ENCODE measurements at places on chromosomes 2 and 18.

DNA sequence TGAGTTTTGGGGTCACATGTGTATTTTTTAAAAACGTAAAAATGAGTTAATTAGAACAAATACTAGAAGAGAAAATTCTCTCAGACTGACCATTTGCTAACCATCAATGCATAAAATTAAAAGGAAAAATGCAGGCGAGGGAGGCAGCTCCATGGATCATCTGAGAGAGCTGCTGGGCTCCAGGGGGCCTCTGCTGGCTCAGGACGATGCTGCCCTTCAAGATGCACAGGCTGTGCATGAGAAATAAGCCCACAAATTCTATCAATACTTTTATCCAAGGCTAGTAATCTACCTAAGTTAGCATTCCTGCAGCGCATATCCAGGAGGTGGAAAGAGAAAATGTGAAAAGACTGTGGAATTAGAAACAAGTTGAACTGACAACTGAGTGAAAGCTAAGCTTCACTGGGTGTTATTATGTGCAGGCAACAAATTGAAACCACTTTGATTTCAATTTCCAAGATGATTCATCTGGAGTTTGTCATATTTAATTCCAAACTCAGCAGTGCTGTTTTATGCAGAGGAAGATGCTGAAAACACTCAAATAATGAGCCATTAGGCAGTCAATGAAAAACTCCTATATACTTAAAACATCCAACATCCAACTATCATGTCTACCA lies 261.1 kb downstream of the NBAS start:
- DNase-seq = no peak

DNA sequence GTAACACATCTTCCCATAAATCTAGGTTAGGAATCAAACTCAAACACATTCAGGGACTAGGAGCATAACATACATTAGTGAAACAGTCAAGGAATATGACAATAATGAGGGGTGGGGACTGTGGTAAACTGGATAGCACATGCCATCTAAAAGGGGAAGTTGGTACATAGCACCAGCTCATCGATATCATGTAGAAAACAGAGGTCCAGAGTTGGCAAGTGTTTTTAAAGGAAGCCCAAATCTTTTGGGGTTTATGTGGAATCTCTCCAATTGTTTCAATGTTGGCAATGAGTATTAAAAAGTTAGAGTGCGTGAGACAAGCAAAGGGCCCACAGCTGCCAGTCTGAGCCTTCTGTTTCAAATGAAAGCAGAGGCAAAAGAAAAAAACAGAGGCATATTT lies 24.4 kb downstream of the KLF7 start:
- DNase-seq = no peak

DNA sequence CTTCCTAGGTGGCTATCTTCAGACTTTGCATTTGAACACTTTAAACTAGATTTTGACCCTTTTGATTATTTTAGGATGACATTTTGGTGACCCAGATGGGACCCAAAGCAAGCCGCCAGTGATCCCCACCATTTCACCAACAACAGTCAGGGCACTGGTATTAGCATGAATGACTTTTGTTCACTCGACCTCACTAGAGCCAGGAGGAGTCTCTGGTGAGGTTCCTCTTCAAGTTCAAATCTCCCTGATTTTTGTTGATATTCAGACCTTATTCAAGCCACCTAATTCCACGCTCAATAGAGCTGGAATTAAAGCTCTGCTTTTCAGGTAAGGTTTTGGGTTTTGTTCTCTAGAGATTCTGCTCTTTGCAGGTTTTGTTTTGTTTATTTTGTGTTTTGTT lies 202.3 kb downstream of the MREG start:
- no peak for DNase-seq

DNA sequence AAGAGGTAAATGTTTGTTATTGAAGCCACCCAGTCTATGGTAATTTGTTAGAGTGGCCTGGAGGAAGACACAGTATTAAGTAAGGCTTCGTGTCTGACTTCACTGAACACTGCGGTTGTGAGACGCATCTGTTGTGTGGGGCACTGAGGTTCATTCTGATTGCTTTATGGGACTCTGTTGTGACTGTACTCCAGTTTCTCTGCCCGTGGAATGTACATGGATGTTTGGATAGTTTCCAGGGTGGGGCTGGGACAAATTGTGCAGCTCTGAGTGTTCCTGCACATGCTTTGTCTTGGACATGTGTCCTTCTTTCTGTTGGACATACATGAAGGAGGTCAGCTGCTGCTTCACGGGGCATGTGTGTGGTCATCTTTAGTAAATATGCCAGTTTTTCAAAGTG lies 58.6 kb downstream of the ODC1 start:
- no peak for DNase-seq

- DNase-seq = no peak
These were observed 44.2 kb upstream of the SALL3 start for GRCh38 chr18:78935406-78935805.

DNA sequence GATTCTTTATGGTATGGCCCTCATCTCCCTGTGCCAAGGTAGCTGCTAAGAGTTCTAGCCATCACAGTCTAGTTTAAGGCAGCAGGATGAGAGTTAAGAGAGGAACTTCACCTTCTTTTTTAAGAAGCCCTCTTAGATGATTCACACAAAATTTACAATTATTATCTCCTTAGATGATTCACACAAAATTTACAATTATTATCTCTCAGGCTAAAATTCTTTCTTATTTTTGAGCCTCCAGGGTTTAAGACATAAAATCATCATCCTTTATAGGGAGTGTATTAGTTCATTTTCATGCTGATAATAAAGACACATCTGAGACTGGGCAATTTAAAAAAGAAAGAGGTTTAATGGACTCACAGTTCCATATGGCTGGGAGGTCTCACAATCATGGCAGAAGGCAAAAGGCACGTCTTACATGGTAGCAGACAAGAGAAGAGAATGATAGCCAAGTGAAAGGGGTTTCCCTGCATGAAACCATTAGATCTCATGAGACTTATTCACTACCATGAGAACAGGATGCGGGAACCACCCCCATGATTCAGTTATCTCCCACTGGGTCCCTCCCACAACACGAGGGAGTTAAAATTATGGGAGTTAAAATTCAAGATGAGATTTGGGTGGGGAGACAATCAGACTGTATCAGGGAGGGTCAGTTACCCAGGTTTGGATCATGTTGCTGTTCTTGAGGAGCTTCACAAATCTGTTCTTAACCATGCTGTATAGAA lies 133.0 kb upstream of the MYO3B start:
- DNase-seq = no peak

- DNase-seq = no peak
These were observed 18.2 kb upstream of the ADAM17 start for GRCh38 chr2:9573840-9574239.

DNA sequence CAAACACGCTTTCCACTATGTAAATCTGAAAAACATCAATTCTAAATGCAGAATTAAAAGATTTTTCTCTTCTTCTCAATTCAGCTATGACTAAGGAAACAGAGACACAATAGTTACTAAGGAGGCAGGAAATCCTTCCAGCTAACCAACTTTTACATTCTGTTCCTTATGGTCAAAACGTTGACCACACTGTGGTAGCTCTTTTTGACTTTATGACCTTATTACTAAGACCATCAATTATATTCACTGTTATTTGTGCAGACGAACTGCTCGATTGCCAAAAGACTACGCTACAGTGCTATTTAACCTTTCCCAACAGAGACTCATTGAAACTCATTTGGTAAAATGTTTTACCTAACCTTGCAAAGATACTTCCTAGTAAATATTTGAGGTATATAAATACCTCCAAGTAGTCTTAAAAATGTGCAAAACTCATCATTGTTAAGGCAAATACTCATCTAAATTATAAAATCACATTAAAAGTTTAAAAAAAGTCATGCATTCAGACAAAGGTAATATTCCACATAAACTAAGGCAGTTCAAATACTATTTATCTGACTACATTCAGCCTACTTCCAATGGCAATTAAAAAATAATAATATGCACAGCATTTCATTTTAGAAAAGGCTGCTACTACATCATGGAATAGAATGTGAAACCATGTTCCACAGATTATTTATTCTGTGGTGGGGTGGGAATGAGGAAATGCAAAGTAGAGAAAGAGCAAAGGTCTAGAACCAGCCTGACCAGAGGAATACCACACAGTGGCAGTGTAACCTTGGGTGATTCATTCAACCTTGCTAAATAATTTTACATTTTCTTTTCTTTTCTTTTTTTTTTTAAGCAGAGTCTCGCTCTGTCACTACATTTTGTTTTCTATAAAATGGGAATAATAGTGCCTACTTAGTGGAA lies 139.9 kb downstream of the THADA start:
- DNase-seq = no peak

DNA sequence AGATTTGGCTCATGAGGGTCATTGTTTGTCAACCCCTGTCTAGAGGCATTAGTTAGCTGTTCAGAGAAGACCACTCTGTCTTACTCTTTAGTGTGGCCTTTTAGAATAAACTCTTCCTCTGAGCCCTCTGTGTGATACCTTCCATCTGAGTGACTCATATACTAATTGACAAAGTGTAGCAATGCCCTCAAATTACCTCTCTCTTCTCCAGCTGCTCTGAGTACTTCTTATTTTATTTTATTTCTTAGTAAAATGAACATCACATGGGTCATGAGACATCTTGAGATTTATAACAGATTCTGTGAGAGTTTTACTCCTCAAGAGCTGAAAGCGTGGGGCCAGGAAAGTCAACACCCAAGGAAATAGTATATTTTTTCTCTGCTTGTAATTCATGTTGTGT lies 67.4 kb downstream of the KCTD18 start:
- DNase-seq = no peak

DNA sequence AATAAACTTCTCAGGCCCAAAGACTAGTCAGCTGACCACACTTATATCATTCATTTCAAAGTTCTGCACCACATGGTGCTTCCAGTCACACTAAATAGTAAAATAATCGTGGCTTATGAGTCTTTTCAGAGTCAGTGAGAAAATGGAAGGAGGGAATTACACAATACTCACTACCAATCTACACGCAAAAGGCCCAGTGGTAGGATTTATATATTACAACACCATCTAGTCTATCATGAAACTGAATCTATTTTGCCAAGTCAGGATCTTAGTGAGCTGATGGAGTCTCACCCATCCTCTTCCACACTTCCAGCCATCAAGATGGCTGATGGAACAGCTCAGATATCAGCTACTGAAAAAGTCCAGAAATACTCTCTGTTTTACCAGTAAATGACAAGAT lies 21.9 kb downstream of the INO80D start:
- DNase-seq = no peak

DNA sequence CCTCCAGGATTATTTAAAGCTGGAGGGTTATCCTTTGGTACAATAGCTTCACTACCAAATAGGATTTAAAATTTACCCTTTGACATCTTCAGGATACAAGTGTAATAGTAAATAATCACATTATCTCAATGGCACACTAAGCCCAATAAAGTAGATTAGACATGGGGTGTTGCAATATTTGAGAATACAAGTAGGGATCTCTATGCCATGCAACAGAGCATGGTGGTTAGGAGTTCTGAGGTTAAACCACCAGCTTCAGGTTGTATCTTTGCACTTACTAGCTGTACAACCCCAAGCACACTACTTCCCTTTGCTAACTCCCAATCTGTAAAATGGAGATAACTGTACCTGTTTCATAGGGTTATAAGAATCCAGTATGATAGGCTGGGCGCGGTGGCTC lies 6.2 kb downstream of the MBD2 start:
- no peak for DNase-seq

DNA sequence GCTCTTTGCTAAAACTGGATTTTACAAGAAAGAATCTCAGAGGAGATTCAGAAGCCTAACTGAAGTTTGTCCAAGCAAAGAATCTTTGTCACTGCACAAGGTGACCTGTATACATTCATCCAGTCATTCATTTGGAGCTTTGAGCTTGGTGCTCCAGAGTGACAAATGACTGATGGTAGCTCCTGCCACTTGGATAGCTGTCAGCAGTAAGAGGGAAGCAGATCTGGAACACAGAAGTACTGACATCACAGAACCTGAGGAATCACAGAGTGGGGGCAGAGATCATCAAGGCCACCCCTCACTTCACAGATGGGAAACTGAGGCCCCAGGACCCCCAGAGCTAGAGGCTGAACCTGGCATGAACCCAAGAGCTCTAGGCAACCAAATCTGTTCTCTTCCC lies 28.8 kb upstream of the IGFBP2 start:
- no peak for DNase-seq

DNA sequence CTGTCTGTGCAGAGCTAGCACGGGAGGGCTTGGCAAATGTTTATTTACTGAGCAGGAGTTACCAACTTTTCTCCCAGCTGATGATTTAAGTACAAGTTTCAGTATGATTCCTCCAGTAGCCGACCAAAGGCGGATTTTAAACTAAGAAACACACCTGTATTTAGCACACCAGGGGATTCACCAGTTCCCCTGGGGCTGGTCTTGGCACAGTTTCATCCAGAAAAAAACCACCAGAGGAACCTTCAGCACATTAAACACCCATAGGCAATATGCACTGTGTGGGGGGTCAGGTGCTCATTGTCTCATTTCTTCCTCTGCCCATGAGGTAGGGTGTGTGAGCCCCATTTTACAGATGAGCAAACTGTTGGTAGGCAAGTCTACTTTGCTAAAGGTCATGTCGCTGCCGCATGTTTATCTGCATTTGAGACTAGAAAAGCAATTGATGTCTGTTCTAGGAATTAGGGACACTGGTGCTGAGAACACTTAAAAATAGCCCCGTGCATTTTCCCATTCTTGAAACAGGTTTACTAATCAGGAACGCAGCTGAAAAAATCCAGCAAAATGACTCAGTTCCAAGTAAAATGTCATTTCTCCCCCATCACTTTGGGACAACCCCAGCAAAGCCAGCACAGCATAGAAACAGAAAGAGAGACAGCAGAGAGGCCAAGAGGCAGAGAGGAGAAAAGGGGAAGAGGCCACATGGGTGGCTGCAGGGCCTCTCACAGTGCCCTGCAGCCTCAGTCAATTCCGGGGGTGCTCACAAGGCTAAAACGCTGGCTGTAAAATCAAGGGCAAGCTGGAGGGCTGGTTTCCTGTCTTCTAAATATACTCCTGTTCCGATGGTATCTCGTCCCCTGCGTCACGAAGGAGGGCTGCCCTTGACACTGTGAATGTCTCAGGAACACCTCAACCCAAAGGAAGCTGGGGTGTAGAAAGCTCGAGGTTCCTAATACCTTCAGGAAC lies 166.8 kb upstream of the ID2 start:
- peak; percentile 31 for DNase-seq

DNA sequence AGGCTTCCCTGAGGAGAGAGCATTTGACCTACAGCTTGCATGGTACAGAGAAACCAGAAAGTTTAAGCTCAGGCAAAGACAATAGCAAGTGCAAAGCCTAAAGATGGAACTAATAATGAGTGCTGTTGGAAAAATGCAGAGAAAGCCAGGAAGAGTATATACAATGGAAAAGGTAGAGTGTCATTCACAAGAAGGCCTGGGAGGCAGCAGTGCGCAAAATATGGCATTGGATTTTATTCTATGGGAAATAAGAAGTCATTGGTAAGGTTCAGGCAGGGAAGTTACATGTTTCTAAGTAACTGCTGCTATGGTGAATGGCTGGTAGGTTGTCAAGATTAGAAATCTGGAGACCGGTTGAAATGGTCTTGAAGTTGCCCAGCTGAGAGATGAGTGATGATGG lies 2167.3 kb upstream of the CELF4 start:
- DNase-seq = no peak

GRCh38 chr2:65722028-65722778 lies 289.8 kb upstream of the SPRED2 start:
- no peak for DNase-seq

DNA sequence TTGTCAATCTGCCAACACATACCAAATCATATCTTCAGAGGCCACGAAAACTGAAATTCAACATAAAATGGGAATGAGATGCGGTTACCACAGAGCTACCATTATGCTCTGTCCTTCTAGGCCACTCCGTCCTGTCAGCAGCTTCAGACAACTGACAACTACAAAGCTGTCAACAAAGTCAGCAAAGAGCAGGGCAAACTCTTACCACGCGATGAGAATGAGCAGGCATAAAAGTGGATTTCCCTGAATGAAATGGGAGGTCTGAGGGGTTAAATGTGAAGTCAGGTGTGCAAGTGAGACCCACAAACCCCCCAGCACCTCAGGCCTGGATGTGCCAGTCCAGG lies 130.1 kb downstream of the LNPK start:
- DNase-seq = no peak
